Stimulated activated CD4-positive, alpha-beta T cell treated with anti-CD3 and anti-CD28 coated beads, Interleukin-1b, Interleukin-23, amount 100 ng/mL, for 1 hour (primary cell): ENCODE measurements at places on chromosomes 6 and 20.

DNA sequence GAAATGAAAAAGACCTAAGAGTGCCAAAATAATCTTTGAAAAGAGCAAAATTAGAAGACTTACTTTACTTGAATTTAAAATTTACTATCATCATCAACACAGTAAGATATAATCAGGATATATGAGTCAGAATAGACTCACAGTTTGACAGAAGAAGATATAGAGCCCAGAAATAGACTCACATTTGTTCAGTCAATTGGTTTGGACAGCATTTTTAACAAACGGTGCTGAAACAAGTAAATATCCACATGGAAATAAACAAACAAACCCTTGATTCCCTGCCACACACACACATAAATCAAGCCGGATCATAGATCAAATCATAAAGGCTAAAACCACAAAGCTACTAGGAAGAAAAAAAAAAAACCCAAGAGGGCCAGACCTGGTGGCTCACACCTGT lies 291.1 kb downstream of the ADGRG6 start:
- DNase-seq: no peak

GRCh38 chr6:63371104-63371715 lies 51.4 kb upstream of the LGSN start:
- DNase-seq: no peak

DNA sequence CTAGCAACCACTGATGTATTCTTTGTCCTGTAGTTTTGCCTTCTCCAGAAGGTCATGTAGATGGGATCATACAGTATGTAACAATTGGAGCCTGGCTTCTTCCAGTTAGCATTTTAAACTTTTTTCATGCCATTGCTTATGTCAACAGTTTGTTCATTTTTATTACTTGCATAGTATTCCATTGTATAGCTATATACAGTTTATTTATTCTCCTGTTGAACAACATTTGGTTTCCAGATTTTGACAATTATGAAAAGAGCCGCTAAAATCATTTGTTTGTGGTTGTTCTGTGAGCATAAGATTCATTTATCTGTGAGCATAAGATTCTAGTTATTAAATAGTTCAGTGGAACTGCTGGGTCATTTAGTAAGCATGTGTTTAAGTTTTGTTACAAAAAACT lies 23.5 kb upstream of the CMTR1 start:
- no peak for DNase-seq

GRCh38 chr20:50916257-50916656 lies 15.0 kb downstream of the ADNP start:
- no peak for DNase-seq

- no peak for DNase-seq
Measured at GRCh38 chr6:10740061-10740460, 7.5 kb upstream of the TMEM14B start.

DNA sequence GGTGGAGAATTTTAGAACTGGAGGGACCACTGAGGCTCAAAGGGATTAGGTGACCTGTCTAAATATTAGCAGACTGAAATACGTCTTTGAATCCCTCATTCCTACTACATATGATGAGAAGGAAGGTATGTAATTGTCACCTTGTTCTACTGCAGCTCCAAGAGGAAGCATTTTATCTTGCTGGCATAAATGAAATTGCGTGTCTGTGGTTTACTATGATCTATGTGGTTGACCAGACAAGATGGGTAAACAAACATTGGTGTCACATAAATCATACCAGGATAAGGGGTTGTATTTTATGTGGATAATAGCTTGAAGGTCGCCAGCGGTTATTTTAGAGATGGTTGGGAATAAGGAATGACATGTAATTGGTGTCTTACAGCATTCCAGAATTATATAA lies 78.2 kb downstream of the LAMA4 start:
- DNase-seq: no peak

- DNase-seq: no peak
Measured at GRCh38 chr20:57779401-57780003, 69.7 kb upstream of the PMEPA1 start.

- peak; percentile 66 for DNase-seq
Measured at GRCh38 chr20:48921168-48921882, at the start of gene ARFGEF2. Gene ARFGEF2, plus strand, starts transcription at chr20:48921711. Its CDS starts 179 bp downstream, at chr20:48921890.

GRCh38 chr6:282867-283416 lies 9.3 kb upstream of the DUSP22 start:
- no peak for DNase-seq

DNA sequence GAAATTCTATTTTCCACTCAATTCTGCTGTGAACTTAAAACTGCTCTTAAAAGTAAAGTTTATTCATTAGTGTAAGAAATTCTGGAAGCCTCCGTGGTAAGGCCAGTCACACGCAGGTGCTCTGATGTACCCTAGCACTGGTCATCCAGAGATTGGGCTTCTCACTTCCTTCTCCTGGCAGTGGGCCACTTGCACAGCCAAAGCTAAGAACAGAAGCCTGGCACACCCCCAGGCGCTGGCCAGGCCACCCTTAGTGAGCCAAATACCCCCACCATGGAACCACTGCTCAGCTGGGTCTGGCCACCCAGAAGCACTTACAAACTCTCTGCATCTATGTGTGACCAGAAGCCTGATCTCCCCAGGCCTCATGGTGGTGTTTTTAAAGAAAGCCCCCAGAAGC lies 35.3 kb upstream of the ARFGEF2 start:
- no peak for DNase-seq

GRCh38 chr6:63440057-63440456 lies 120.3 kb upstream of the LGSN start:
- no peak for DNase-seq

DNA sequence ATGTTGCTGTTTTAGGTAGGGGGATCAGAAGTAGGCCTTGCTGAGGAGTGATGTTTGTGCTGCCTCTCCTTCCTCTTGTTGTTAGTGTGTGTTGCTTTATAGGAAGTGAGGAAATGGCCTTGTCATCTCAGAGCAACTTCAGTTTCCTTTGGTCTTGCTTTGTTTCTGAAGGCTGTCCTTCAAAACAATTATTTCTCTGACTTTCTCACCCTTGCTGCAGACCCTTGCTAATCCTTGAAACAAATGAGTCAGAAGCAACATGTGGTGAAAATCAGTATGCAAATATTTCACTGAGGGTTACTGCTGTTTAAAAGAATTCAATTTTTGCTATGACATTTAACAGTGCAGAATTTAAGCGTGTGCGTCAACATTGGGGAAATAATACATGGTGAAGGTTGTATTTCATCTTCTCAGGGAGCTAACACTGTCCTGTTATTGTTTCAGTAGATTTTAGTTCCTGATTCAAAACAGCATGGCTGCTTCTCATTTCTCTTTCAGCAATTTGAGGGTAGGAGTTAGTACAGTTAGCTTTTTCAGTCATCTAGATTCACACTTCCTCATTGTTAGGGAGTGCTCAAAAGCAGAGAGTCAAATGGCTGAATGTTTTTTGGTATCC lies 13.8 kb downstream of the RNF144B start:
- no peak for DNase-seq

DNA sequence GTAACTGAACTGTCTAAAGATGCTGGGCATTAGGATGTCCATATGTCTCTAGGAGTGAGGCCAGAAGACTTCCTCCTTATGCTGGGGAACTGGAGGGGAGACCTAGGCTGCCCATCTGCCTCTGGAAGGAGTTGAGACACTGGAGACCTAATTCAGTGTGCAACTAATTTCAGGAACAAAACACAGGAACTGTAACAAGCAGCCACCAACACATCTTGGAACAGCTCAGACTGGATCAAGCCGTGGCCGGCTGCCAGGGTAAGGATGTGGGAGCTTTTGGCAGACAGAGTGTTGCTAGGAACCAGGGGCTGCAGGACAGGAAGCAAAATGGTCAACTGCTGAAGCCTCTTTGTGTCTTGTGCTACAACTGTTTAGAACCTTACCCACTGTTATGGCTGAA lies 16.4 kb upstream of the MAS1 start:
- DNase-seq: no peak
